Brain (organoid and tissue), 16 donors: ENCODE measurements at places on chromosomes 6 and 20.

GRCh38 chr6:107698146-107698545 lies 126.0 kb downstream of the SCML4 start:
- no peak for DNase-seq

- DNase-seq: no peak
These were observed 71.2 kb upstream of the PTPN1 start for GRCh38 chr20:50438986-50439407.

GRCh38 chr20:63689046-63690002 lies 7.1 kb upstream of the TNFRSF6B start:
- DNase-seq: no peak

- DNase-seq: no peak
These were observed 73.3 kb downstream of the MAN1A1 start for GRCh38 chr6:119276211-119276610.

DNA sequence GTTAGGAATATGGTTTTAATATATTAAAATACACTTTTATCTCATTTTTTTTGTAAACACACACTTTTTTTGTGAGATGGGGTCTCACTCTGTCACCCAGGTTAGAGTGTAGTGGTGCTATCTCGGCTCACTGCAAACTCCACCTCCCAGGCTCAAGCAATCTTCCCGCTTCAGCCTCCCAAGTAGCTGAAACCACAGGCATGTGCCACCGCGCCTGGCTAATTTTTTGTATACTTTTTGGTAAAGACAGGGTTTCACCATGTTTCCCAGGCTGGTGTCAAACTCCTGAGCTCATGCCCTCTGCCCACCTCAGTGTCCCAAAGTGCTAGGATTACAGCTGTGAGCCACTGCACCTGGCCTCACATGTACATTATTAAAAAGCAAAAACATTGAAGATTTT lies 10.8 kb downstream of the IPCEF1 start:
- no peak for DNase-seq

GRCh38 chr20:61619751-61620150 lies 367.7 kb downstream of the CDH4 start:
- no peak for DNase-seq

- peak; percentile 59 for DNase-seq
These were observed 52.8 kb upstream of the UTRN start for GRCh38 chr6:144232176-144232831.

DNA sequence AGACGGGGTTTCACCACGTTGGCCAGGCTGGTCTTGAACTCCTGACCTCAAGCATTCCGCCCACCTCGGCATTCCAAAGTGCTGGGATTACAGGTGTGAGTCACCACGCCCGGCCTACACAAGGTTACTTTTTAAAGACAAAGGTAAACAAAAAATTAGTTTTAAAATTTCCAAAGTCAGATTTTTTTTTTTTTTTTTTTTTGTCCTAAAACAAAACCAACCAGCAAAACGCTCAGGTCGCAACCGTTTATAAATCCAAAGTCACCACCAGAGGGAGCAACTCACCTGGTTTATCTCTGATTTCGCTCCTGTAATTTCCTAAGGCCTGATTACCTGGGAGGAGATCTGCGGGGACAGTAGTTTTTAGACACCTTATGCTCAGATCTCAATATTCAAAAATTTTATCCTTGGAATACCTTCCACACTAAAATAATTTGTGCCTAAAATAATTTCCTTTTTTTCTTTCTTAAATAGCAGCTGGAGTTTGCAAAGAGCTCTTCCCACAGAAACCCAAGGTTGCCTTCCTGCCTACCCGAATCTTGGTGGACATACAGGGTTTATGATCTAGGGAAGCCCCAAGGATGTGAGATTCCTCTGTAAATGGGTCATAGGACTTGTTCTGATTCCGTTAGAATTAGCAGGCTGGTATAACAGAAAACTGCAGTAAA lies 19.8 kb upstream of the TREM1 start:
- DNase-seq: peak; percentile 48

DNA sequence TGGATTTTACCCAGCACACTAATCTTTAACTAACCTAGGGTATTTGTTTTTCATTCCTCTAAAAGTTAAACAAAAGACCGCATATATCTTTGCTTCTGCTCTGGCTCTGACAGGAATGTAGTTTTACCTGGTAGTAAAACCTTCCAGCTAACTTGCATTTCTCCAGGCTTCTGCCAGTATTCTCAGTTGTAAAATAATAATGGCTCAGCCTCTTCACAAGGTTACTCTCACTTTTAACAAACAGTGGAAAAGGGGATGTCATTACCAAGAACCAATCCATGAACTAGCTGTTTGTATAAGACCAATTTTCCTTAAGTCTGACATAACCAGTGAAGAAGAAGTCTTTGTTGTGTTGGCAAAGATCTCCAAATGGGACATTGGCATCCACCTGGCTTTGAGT lies 10.0 kb downstream of the THBS2 start:
- no peak for DNase-seq

DNA sequence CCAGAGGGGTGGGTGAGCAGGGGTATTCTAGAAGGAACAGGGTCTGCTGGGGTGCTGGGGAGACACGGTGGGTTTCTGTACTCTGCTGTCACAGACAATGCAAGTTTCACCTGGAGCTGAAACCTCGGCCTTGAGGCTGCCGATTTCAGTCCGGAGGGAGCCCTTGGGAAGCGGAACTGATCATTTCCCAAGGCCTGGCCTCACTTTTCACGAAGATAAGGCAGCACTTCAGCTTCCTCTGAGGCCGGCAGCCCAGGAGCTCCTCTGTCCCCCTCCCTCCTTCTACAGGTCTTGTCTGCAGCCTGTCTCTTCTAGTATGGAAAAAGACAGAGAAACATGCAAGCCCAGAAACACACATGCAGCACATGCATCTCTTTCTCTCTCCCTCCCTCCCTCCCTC lies 242.1 kb downstream of the CDC5L start:
- no peak for DNase-seq

GRCh38 chr20:11227602-11228001 lies 553.8 kb upstream of the JAG1 start:
- DNase-seq: no peak

DNA sequence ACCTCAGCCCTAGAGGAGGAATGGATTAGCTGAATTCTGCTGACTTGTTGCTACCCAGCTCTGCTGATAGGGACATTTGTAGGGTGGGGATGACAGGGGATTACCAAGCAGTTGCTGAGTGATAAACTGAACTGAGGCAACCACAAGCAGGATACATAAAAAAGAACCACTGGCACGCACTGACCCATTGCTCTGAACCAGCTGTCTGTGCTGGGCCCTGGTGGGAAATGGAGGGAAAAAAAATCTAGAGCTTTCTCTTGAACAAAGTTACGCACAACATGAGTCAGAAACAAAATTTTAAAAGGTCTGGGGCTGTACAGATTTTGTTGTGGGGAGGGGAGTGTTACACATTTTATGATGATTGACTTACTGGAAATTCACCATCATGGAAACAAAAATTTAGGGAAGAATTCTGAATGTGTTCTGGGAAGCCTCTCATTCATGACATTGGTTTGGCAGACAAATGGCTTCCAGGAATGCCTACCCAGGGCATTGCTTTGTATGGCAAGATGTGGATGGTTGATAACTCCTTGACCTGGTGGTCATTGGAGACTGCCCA lies 37.7 kb downstream of the FOXO3 start:
- no peak for DNase-seq

GRCh38 chr6:21729431-21729830 lies 135.9 kb downstream of the SOX4 start:
- DNase-seq: no peak

DNA sequence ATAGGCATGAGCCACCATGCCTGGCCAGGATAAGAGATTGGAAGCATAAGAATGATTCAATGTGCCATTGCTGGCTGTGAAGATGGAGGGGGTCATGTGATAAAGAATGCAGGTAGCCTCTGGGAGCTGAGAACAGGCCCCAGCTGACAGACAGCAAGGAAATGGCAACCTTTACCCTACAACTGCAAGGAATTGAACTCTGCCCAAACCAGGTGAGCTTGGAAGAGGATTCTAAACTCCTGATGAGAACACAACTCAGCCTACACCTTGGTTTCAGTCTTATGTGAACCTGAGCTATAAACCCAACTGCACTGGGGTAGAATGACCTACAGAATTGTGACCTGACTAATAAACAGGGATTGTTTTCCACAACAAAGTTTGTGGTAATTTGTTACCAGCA lies 82.0 kb upstream of the AKIRIN2 start:
- no peak for DNase-seq

DNA sequence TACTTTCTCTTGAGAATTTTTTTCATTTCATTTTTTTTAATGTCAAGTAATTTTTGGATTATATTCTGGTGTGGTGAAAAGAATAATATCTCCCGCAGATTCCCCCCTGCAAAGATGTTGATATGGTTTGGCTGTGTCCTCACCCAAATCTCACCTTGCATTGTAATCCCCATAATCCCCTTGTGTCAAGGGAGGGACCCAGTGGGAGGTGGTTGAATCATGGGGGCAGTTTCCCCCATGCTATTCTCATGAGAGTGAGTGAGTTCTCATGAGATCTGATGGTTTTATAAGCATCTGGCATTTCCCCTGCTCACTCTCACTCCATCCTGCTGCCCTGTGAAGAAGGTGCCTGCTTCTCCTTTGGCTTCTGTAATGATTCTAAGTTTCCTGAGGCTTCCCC lies 58.7 kb upstream of the PMEPA1 start:
- DNase-seq: no peak

DNA sequence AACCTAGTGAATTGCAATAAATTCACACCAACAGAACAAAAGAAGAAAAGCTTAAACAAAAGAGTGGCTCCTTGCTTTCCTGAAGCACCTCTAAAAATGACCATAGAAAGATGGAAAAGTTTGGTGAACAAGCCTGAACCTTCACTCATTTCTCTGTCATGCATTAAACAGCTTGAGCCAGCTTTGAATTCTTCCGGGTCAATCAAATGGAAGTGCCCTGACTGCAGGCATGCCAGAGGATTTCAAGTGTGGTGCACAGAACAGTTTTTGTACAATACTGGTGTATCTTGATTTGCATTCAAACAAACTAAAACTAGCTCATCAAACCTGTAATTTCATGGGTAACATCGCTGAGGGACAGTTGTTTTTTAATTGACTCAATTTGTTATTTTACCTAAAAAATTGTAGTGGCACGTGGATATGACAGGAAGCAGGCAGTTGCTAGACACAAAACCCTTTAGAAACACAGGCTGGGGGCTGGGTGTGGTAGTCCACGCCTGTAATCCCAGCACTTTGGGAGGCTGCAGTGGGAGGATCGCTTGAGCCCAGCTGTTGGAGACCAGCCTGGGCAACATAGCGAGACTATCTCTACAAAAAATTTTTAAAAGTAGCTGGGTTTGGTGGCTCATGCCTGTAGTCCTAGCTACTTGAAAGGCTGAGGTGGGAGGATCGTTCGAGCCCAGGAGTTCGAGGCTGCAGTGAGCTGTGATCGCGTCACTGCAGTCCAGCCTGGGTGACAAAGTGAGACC lies 9.1 kb downstream of the CASS4 start:
- no peak for DNase-seq

DNA sequence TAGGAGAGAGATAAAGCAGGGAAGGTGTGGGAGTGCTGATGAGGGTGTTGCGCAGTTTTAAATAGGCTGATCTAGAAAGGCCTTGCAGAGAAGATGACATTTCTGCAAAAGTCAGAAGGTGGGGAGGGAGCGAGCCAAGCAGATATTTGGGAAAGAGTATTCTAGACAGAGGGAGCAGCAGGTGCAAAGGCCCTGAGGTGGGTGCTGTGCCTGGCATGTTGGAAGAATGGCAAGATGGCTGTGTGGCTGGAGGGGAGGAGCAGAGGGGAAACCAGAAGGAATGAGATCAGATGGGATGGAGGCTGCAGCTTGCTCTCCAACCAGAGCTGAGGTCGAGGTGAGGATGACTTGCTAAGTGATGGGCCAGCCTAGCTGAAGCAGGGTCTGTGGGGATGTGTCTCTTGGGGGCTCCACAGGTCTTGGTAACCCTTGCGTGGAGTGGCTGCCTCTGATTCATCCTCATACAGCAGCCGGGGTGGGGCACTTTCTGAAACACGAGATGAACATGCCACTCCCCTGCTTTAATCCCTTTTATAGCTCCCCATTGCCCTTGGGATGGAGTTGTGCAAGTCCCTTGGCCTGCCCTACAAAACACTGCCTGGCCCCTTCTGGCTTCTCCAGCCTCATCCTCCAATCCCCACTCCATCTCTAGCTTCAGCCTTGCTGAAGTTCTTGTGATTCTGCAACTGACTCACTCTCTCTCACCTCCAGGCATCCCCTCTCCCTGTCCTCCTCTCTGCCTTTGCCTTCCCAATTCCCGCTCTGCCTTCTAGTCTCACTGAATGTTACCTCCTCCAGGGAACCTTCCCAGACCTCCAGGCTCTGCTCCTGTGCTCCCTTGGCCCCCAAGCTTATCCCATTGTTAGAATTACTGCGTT lies 94.1 kb downstream of the CDH22 start:
- no peak for DNase-seq

- DNase-seq: no peak
These were observed 83.5 kb downstream of the ZHX3 start for GRCh38 chr20:41234041-41234440.

DNA sequence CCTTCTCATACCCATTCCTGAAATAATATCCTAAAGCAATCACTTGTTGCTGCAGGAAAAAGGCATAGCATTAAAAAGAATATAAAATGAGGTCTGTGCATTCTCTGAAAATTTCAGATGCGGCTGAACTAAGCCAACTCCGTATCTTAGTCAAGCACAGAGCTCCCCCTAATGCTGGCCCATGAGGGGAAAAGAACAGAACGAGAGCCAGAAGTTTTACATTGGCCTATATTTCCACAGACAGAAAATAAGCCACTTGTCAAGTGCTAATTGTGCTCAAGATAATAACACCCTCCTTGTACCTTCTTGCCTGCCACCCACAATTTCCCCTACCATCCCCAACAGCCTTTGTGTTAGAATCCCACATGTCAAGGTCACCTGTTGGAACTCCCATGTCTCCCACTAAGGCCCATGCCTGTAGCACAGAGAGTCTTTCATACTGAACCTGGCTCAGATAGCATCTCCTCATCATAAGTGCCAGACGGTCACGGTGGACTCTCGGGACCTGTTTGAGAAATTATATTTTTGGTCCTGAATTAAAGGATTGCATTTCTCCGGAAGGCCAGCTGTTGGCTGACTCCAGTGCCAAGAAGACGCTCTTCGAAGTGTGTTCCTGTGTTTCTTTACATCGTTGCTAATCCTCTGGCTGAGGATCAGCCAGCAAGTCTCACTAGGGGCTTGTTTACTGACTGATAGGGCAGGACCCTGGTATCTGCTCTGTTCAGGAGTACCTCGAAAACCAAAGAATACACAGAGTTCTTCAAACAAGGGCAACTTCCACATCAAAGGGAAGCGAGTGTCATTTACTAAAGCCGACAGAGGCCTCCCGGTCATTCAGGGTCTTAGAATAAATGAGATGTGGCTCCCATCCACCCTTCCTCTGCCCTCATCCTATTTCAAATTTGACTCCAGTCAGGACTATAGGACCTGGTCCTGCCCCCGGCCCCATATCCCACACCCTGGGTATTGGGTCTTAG lies 183.4 kb upstream of the FBXL4 start:
- DNase-seq: peak; percentile 49

- DNase-seq: no peak
These were observed 821.9 kb downstream of the GRIK2 start for GRCh38 chr6:102215425-102215824.

DNA sequence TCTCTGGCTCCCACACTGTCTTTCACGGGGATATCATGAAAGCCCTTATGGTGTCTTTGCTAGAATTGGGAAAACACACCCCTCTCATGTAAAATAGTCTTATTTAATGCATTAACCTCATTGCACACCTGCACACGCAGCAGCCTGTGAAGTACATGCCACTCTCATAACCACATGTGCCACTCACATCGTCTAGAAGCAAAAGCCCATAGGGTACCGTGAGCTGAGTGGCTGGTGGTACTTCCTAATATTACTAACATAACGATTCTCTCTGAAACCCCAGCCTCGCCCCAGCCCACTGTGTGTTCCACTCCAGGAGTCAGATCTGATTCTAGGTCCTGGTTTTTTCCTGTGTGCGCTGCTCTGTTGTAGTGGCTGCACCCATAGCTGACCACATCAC lies 9.5 kb upstream of the TMEM242 start:
- no peak for DNase-seq
